Diencephalon (tissue), 1 donor: ENCODE measurements at places on chromosomes 12 and 14. TPM values are rescaled to one million over a fixed set of nuclear protein-coding genes. Genes with fewer than 3 reads are reported as not detected.

Gene APOLD1
- 26.1 TPM for total RNA-seq

Gene GALNT16
- 16.1 TPM for total RNA-seq

Gene KLRB1
- total RNA-seq, result not detected

Gene CNTN1
- total RNA-seq, result 654 TPM

Gene ARMH4
- total RNA-seq, result 56.1 TPM

Gene RNASE1
- total RNA-seq, result 13.1 TPM

Gene ITGB7
- total RNA-seq, result 0.46 TPM

Gene CLEC6A
- total RNA-seq, result not detected
